ENCODE measurements at places on chromosomes 1 and 21. TPM values are rescaled to one million over a fixed set of nuclear protein-coding genes. Genes with fewer than 3 reads are reported as not detected.
A peak's percentile ranks its signal among the peaks of the same experiment; 100 is the strongest.

GRCh38 chr1:100580446-100580845 lies 42.5 kb downstream of the GPR88 start:
- DNase-seq: no peak

- no peak for DNase-seq
Observed at GRCh38 chr1:230596306-230596705, 46.0 kb upstream of the COG2 start.

- DNase-seq: no peak
Observed at GRCh38 chr1:173507205-173507846, 30.2 kb downstream of the PRDX6 start.

CD48 gene
- polyA plus RNA-seq: 3.2 TPM

DNA sequence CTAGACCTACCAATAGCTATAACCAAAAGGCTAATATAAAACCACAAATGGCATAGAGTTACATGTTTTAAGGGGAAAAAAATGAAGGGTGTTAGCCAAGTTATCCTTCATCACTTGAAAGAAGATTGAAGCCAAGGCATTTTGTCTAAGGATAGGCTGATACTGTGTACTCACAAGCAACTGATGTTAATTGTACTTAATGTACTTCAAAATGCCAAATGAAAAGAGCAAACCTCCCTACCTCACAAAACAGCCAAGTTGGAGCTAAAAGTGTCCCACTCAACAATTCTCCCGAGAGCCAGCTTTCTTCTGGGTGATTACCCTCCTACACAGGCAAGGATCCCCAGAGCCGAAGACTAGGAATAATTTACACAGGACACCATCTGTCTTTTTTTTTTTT lies 4.4 kb upstream of the IGSF3 start:
- no peak for DNase-seq

DNA sequence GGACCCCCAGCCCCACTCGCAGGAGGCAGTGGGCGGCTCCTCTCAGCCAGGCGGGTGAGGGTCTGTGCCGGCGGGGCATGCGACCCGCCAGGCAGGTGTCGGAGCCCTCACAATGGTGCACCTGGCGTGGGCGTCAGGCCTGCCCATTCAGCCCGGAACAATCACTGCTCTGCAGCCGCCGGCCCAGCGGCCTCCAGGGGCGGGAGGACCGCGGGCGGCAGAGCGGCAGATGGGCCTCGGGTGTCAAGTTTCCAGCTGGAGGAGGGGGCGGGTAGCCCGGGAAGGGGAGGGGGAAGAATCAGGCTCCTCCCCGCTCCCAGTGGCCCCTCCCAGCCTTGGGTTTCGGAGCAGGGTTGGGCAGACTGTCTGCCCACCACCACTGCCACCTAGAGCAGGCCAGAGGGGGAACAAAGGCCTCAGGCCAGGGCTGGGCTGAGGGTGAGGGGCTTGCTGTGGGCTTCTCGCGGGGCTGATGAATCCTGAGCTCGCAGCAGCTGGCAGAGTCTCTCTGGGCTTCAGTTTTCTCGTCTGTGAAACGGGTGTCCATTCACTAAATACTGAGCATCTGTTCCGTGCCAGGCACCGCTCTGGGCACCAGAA lies 39.5 kb upstream of the CASZ1 start:
- peak; percentile 41 for DNase-seq

S100A12 gene
- 1.2 TPM for polyA plus RNA-seq

ADAMTS1 gene
- polyA plus RNA-seq: 23.9 TPM

MSH4 gene
- polyA plus RNA-seq: 1.1 TPM

DNA sequence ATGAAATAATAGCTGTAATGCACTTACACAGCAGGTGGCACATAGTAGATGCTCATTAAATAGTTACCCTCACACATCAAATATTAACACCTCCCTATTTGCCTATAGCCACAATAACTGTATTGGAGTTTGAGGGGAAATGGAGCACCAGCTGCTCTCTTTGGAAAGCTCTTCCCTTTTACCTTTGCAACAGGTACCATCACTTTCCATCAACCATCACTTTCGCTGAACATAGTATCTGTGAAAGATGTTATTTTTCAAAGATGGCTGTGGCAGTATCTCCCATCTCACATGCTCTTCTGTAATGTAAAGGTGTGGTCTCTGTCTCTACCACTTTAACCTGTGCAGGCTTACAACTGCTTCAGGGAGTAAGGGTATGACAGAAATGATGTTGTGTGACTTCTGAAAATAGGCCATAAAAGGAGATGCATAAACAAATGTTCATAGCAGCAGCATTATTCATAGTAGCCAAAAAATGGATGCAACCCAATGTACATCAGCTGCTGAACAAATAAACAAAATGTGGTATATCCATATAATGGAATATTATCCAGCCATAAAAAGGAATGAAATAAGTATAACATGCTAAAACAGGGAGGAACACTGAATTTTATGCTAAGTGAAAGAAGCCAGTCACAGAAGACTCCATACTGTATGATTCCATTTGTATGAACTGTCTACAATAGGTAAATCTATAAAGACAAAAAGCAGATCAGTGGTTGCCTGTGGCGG lies 288.3 kb downstream of the AKT3 start:
- DNase-seq: no peak

- DNase-seq: no peak
Observed at GRCh38 chr1:226302731-226303130, 6.2 kb downstream of the LIN9 start.

DNA sequence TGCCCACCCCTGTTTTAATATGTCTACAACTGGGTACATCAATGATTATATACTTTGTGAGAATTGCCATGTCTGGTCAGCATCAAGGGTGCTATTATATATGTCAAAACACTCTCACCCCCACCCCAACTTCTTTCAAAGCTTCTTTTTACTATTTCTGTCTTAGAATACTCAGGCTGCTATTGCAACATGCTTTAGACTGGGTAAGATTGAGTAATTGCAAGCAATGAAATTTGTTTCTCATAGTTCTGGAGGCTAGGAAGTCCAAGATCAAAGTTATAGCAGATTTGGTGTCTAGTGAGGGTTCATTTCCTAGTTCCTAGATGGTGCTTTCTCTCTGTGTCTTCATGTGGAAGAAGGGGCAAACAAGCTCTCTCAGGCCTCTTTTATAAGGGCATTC lies 100.5 kb upstream of the KCNK1 start:
- DNase-seq: no peak

DNA sequence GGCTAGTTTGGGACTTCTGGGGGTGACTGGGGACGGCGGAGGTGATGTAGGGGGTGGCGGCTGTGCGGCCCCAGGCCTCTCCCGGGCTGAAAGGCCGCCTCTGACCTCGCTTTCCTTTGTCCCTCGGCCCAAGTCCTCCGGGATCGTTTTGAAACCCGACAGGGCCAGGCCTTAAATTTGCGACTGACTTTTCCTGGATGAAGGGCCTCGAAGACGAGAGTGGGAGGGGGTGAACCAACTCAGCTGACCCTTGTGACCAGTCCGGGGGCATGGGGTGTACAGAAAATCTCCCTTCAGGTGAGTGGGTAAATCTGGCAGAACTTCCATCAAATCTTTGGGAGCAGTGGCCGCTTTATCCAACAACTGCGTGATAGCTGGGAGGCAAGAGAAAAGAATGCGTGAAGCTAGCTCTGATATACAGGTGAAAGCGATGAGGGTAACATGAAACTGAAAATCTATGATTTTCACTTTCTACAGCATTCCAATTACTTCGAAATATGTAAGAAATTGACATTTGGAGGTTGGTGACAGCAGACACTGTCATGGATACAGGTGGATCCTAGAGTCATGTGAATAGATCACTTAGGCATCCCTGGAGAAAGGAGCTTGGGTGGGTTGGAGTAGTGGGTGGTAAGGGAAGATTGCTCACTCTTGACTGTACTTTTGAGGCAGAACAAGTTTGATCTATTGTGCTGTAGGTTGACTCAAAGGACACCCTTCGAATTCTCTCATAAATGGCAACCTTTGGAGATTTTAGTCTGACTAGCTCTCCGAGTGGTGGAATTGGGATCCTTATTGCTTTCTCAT lies 885 bp downstream of the AHCYL1 start:
- no peak for DNase-seq

ADAMTS5 gene
- 17.4 TPM for polyA plus RNA-seq

GRCh38 chr1:214019499-214019898 lies 31.7 kb downstream of the PROX1 start:
- DNase-seq: no peak

BARHL2 gene
- polyA plus RNA-seq: not detected

LRRC71 gene
- 0.97 TPM for polyA plus RNA-seq

TNFRSF18 gene
- 3.2 TPM for polyA plus RNA-seq

DNA sequence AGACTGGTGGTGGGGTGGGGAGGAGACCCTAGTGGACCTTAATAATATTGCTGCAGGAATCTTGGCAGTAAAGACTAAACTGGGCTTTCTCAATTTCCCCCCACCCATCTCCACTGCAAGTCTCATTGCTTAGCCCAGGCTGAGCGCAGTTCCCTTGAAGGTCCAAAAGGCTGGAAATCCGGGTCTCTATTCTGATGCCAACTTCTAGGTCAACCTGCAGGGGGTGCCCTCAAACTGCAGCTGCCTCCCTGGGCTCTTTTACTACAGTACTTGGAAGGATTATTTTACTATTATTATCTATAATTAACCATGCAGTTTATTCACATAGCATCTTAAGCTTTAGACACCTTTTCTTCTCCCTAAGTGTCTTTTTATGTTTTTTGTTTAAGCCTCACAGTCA lies 85.4 kb upstream of the WARS2 start:
- DNase-seq: no peak

NIBAN1 gene
- polyA plus RNA-seq: 60.5 TPM
